ENCODE measurements at places on chromosomes 2 and 18.

DNA sequence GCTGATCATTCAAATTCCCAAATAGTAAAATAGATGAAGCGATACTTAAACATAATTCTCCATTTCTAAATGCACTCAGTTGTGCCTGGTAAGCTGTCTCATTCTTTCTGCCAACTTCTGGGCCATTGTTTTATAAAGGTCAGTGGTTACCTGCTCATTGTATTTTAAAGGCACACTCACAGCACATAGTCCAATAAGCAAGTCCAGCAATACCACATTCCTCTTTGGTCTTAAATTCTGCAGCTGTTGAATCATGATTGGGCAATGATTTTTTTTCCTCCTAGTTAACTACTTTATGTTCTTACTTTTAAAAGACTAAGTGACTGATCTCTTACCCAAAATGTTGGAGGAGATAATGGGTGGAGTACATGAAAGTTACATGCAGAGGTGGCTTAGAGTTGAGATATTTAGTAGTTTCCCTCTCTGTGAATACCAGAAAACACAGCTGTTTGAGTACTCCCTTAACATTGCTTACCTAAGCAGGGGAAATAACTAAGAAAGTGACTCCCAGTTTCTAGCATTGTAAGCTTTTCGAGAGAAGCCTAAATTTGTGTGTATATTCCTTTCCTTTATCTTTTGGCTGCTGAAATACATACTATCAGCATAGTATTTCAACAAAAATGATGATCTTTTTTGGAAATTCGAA lies 220.7 kb downstream of the CAMKMT start:
- H3K27me3 ChIP-seq: no peaks in the 10 kb centered on the region
- no peak overlapping the region for H3K27ac ChIP-seq
- peaks cover 19% of the 10 kb centered on the region for H3K4me1 ChIP-seq

DNA sequence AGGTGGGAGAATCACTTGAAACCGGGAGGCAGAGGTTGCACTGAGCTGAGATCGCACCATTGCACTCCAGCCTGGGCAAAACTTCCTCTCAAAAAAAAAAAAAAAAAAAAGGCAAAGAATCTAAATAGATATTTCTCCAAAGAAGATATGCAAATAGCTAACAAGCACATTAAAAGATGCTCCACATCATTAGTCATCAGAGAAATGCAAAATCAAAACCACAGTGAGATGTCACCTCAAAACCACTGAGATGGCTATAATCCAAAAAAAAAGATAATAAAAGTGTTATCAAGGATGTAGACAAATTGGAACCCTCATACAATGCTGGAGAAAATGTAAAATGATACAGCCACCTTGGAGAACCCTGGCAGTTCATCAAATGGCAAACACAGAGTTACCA lies 8.4 kb downstream of the ST8SIA5 start:
- peaks cover 25% of the 10 kb centered on the region for H3K27me3 ChIP-seq
- no peaks in the 10 kb centered on the region for H3K36me3 ChIP-seq
- H3K4me3 ChIP-seq: no peak overlapping the region
- H3K4me1 ChIP-seq: no peaks in the 10 kb centered on the region
- no peak for DNase-seq

DNA sequence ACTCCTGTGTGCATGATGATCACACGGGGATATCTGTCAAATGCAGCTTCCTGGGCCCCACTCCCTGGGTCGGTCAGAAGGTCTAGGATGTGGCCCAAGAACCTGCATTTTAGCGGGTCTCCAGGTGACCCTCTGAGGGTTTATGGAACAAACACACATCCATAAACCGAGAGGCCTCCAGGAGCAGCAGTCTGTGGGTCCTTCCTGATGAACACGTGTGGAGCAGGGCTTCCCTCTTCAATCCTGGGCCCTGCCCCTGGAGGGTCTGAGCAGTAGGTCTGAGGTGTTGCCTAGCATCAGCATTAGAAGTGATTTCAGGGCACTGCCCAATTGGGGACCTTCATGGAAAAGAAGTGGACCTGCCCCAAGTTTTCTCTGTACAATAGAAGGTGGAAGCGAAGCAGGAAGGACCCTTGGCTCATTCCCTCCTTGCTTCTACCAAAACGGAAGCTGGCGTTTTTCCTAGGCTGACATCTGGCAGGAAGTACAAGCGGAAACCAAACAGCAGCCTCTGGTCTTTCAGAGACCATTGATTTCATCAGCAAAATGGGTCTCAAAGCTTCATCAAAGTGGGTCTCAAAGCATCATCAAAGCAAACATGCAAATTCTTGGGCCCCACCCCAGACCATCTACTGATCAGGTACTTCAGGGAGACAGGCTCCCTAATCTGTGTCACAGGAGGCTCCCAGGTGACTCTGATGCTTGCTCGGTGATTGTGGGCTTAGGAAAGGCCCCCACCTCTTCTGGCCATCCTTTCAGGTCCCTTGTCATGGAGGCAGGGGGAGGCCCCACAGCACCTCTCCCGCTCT lies 30.7 kb downstream of the INO80C start:
- peaks cover 4% of the 10 kb centered on the region for H3K27me3 ChIP-seq
- H3K27ac ChIP-seq: no peak overlapping the region

GRCh38 chr2:47193607-47194006 lies 38.5 kb upstream of the STPG4 start:
- peaks cover 33% of the 10 kb centered on the region for H3K27me3 ChIP-seq
- H3K27ac ChIP-seq: no peak overlapping the region
- no peaks in the 10 kb centered on the region for H3K4me1 ChIP-seq
- no peak overlapping the region for H3K4me3 ChIP-seq
- H3K36me3 ChIP-seq: no peaks in the 10 kb centered on the region
- no peak for DNase-seq

DNA sequence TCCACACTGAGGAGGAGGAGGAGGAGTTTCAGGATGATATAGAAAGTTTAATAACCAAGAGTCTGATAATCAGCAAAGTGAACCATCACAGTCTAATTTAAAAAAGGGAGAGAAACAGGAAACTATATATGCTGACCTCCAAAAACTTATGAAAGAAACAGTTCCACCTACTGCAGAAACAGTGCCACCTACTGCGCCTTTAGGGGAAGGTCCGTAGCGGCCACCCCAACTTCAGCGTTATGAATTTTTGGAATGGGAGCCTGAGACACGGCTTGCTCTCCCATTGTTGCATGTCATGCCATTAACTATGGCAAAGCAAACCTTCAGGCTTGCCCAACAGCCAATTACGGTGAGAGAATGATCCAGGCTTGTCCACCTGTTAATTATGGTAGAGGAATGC lies 1719.2 kb upstream of the LRRTM1 start:
- no peak overlapping the region for H3K27ac ChIP-seq
- H3K4me3 ChIP-seq: no peak overlapping the region
- no peaks in the 10 kb centered on the region for H3K4me1 ChIP-seq
- no peaks in the 10 kb centered on the region for H3K36me3 ChIP-seq
- no peak for DNase-seq
- H3K27me3 ChIP-seq: no peaks in the 10 kb centered on the region

Data from activated naive CD4-positive, alpha-beta T cell treated with anti-CD3 and anti-CD28 coated beads, Interleukin-2, amount 10 ng/mL, durations not matched to agents 7 days and 5 days (primary cell).